Vagina (tissue), 2 donors: ENCODE measurements at places on chromosomes 6 and 20. TPM values are rescaled to one million over a fixed set of nuclear protein-coding genes. Genes with fewer than 3 reads are reported as not detected.

Gene COL10A1
- not detected for total RNA-seq

DNA sequence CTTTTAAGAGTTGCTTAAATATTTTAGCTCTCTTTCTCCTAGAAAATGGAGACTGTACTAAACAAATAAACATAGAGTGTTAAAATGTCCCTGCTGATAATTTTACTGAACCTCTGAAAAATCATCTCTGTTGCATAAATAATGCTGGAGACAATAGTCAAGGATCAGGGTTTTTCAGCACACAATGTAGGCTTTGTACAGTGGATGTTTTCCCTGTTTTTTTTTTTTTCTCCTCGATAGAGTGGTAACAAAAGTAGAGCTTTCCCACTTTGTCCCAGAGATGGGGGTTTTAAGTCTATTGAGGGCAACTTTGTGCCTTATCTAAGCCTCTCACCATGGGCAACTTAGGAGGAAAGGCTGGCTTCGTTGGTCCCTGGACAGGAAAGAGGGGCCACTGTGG is 222.6 kb upstream of the HDDC2 start:
- no peaks in the 10 kb centered on the region for H3K27me3 ChIP-seq
- no peak overlapping the region for H3K27ac ChIP-seq
- no peaks in the 10 kb centered on the region for H3K4me1 ChIP-seq
- H3K4me3 ChIP-seq, result no peak overlapping the region
- no peak for DNase-seq

DNA sequence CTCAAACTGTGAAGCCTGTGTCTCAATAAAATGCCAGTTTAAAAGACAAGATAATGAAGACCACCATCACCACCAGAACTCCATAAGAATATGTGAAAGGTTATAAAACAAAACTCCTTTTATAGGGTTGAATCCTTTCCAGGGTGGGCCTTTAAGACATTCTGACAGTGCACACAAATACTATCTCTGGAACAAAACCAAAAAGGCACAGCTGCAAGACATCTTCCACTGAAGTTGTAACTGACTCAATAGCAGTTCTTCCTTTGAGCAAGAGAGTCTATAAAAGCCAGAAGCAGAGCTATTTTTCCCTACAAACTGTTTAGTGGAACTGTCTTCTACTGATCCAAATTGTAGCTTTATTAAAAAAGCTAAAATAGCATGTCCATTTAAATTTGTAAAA is 81.6 kb downstream of the EPB41L2 start:
- no peak overlapping the region for H3K4me3 ChIP-seq
- no peaks in the 10 kb centered on the region for H3K36me3 ChIP-seq
- no peak for DNase-seq
- peaks cover 16% of the 10 kb centered on the region for H3K4me1 ChIP-seq
- no peak overlapping the region for H3K27ac ChIP-seq

DNA sequence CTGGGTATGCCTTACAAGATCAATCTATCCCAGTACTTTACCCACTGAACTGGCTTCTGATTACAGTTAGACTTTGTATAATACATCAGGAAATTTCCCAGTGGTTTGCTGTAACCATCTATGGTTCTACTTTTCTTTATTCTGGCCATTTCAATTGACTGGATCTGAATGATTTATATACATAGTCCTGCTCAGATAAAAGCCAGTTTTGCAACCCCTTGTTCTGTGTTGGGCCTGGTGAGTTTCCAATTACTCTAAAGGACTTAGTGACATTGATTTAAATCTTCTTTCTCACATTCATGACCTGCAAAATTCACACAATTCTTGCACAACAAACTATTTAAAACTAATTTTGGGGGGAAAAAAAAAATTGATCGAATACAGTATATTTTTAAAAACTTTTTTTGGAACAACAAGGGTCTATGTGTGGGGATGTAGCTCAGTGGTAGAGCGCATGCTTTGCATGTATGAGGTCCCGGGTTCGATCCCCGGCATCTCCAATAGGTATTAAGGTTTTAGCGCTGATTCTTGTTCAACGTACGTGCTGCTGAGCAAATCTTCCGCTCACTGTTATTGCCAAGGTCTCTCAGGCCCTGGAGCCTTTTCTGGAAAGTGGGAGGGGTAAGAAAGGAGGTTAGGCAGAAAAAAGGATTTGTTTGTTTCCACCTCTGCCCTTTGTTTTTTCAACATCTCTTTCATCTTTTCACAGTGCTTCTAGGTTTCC is 117.5 kb downstream of the GPX5 start:
- DNase-seq, result no peak
- H3K36me3 ChIP-seq, result no peaks in the 10 kb centered on the region
- H3K27ac ChIP-seq, result no peak overlapping the region
- no peak overlapping the region for H3K4me3 ChIP-seq

GRCh38 chr6:2970753-2971419 is 481 bp downstream of the SERPINB6 start:
- DNase-seq, result no peak
- no peaks in the 10 kb centered on the region for H3K27me3 ChIP-seq
- no peaks in the 10 kb centered on the region for H3K36me3 ChIP-seq
- peaks cover 22% of the 10 kb centered on the region for H3K4me1 ChIP-seq
- peak overlapping the region; percentile 69 for H3K4me3 ChIP-seq

GRCh38 chr6:145865175-145865574 is 50.6 kb upstream of the FBXO30 start:
- DNase-seq, result no peak
- no peaks in the 10 kb centered on the region for H3K4me1 ChIP-seq
- no peaks in the 10 kb centered on the region for H3K27me3 ChIP-seq
- no peak overlapping the region for H3K27ac ChIP-seq
- no peaks in the 10 kb centered on the region for H3K36me3 ChIP-seq
- H3K4me3 ChIP-seq, result no peak overlapping the region
